ENCODE measurements at places on chromosomes 1 and 21.
A peak's percentile ranks its signal among the peaks of the same experiment; 100 is the strongest.

DNA sequence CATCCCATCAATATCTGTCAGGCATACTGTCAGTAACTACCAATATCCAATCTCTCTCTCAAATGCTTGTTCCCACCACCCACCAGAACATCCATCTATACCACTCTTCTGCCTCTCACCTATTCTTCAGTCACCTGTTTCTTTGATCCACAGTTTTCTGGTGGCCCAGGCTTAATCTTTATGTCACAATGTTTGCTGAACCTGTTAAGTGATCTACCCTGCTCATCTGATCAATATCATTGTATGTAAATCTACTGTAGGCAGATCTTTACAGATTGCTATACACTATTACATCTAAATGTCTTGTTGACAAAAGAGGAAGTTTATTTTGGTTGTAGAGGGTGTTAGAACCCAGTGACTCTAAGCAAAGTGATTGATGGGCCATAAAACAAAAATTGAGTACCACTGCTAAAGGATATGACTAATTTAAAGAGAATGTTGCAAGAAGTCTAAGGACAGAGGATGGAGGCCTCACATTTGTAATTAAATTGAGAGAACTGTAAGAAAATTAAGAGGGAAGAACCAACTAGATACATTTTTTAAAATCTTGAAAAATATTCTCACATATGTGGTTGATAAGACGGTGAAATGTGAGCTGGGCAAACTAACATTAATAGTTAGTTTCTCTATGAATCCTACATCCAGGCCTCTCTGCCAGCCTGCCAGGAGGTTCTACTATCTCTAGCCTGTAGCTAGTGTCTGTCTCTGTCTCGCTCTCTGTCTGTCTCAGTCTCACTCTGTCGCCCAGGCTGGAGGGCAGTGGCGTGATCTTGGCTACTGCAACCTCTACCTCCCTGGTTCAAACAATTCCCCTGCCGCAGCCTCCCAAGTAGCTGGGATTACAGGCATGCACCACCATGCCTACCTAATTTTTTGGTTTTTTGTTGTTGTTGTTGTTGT lies 34.1 kb downstream of the EGLN1 start:
- no peak for DNase-seq

DNA sequence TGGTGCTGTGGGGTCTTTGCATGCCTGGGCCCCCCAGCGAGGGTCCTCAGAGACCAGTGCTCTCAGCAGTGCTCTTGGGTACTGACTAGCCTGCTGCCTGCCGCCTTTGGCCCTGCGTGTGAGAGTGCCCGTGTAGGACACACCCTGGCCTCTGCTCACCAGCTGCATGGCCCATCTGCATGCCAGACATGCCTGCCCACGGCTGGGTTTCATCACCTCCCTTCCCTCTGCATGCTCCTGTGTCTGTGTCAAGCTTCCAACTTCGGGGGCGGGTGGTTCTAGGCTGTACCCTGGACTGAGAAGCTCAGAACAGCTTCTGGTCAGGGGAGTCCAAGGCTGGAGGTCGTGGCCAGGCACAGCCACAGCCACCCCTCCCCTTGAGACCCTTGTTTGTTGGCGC lies 56.9 kb downstream of the PTPRF start:
- DNase-seq = no peak

- DNase-seq = no peak
Observed at GRCh38 chr1:55418208-55419000, 203.2 kb upstream of the USP24 start.

DNA sequence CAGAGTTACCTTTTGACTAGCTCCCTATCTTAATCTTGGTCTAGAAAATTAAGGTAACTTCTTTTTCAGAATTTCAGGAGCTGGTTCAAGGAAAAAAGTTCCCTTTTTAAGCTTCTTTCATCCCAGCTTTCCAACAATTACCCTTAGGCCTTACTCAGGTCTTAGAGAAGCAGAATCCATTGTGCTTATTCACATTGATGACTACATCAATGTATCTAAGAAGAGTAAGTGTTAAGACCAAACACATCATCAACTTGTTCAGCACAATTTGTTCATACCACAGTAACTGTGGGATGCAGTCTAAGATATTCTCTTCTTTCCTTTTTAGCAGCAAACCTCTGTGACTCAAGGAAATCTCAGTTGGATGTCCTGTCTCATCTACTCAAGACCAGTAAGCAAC lies 4.1 kb downstream of the MRPL9 start:
- no peak for DNase-seq

DNA sequence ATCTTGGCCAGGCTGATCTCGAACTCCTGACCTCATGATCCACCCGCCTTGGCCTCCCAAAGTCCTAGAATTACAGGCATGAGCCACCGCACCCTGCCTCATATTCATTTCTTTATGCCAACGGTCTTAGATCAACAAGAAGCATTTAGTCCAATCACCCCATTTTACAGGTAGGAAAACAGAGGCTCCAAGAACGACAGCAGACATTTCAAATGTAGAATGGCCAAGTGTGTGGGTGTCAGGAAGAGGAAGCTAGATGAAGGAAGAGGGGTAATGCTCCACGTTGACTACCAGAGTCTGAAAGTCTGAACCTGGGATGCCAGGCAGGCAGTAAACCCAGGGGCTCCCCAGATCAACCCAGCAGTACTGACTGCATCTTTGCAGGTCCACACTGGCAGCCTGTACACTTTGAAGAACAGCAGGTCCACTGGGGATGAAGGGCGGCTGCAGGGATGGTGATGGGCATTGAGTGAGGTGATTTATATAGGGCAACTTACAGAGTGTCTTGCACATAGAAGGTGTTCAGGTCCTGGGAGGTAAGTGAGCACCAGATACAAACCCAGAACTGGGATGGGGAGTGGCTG lies 120.2 kb downstream of the EPHB2 start:
- DNase-seq = no peak

DNA sequence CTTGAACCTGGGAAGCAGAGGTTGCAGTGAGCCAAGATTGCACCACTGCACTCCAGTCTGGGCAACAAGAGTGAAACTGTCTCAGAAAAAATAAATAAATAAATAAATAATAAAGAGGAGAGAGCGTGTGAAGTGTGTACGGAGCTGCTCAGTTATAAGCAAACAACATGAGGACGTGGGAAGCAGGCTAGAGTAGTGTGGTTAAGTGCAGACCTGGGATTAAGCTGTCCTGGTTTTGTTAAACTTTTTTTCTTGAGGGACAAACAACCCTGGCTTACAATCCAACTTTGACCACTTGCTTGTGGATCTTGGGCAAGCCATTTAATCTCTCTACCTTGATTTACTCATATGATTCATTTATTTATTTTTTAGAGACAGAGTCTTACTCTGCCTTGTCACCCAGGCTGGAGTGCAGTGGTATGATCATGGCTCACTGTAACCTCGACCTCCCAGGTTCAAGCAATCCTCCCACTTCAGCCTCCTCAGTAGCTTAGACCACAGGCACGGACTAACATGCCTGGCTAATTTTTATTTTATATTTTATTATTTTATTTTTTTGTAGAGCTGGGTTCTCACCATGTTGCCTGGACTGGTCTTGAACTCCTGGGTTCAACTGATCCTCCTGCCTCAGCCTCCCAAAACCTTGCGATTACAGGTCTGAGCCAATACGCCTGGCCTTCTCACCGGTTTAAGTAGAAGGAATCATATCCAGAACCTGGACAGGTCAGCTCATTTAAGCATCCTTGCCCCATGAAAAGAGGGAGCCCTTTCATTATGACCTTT lies 52.7 kb downstream of the RPS6KA1 start:
- DNase-seq = no peak

- no peak for DNase-seq
Observed at GRCh38 chr1:153544453-153545066, 1.0 kb downstream of the S100A4 start.

- DNase-seq = no peak
Observed at GRCh38 chr1:36947384-36947783, 86.9 kb downstream of the GRIK3 start.

- no peak for DNase-seq
Observed at GRCh38 chr1:214422137-214422671, 129.2 kb downstream of the PTPN14 start.

DNA sequence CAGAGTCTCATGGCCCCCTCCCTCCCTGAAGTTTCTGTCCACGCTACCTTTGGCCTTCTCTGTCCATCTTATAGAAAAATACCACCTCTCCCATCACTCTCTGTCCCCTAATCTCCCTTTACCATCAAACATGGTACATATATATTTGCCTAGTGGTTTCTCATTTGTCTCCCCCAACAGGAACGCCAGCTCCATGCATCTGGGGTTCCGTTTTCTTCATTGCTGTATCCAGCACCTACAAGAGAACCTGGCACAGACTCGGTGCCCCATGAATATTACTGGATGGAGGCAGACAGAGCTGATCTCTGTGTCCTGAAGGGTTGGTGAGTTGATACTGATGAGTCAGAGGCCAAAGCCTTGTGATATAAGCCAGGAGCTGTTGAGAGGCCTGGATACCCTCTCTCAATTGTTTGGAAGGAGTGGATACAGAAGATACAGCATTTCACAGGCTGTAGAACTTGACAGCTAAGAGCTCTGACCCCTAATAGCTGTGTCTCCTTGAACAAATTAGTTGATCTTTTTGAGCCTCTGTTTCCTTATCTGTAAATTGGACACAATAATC lies 21.9 kb downstream of the HEYL start:
- no peak for DNase-seq

DNA sequence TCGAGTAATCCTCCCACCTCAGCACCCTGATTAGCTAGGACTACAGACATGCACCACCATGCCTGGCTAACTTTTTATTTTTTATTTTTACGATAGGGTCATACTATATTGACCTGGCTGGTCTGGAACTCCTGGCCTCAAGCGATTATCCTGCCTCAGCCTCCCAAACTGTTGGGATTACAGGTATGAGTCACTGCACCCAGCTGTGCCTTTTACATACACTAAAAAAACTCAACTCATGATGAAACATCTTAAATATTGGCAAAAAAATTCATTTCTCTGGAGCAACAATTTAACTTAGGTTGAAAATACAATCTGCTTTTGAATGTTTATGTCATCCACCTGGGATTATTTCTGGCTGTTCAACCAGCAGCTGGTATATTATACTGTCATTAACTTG lies 598.3 kb upstream of the ZP4 start:
- DNase-seq = no peak

GRCh38 chr1:66981679-66982078 lies 56.9 kb downstream of the MIER1 start:
- DNase-seq = peak; percentile 18
